ENCODE measurements at places on chromosomes 1 and 21.

DNA sequence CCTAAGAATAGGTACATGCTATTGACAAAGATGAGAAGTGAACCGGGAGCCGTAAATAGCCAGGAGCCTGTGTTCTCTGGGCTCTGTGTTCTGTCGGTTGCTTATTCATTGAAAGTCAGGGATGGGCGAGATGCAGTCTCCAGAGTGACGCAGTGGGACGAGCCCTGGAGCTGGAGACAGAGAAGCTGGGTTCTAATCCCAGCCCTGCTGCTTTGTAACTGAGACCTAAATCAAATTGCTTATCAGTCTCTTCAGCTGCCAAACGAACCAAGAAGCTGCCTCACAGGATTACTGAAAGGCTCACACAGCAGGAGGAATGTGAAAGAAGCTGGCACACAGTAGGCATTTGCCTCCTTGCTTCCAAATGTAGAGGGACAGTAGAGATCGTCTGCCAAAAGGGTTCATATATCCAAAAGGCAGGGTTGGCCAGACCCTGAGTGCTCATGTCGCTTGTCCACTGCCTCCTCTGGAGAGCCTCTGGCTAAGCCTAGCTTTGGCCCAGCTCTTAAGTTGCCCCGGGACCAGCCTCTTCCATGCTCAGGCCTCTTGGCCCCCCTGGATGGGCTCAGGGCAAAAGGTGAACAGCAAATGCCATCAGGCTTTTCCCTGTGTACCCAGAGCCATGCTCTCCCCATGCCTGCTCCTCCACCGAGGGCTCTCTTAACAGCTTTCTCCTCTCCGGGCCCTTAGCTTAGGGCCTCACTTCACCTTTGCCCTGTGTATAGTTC lies 134.2 kb upstream of the IPO9 start:
- DNase-seq, result no peak

GRCh38 chr1:31064111-31064717 lies 1.3 kb downstream of the PUM1 start:
- DNase-seq, result no peak

DNA sequence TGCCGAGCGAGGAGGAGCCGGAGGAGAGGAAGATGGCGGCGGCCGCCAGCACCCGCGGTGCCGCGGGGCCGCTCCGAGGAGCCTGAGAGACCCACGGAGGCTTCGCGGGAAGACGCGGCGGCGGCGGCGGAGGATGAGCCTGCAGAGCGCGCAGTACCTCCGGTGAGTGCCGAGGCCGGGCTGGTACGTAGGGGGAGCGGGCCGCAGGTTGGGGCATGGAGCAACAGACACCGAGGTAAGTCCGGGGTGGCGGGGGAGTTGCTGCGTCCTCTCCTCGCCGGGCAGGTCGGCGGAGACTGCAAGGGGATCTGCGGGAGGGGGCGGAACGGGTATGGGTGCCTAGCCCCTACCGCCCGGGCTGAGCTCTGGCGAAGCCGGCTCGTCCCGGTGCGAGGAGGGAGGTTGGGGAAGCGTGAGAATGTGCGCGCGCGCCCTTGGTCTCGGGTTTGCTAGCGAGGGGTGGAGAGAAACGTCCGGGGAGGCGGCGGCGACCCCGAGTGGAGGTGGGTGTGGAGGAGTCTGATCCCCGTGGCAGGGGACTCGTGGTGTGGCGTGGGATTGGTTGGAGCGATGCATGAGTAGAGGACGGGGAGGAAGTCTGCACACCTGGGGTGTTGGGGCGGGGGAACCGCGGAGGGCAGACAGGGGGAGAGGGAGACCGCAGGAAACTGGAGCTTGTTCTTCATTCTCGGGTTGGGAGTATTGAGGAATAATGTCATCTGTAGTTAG lies at the start of gene SMG7:
SMG7 (plus strand) TSS at position 12 of the 729 bp plus-strand sequence; CDS start at position 134, 122 bp downstream.
- DNase-seq, result no peak

DNA sequence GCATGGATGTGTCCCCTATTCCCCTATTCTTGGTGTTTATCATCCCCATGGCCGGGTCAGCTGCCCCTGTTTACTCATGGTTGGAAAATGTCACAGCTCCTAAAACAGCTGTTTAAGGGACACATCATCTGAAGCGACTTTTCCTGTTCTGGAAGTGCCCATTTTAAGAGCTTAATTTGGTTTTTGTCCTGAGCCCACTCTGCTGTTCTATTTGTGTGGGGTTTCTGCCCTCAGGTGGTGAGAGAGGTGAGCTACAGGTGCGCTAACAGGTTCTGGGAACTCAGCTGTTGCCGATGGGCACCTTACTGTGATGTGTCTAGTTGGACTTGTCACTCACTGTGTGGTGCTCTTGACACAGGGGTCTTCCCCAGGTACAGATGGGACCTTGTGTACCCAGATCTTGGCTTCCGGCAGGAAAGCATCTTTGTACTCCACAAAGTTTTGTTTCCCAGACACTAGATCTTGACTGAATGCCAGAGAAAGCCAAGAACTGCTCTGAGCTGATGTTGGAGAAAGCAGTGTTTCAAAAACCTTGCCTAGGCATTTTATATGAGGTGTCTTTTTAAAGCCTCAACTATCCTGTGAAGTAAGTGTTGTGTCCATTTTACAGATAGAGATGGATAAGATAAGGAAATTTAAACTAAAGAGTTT lies 59.0 kb upstream of the CD1D start:
- DNase-seq, result no peak

GRCh38 chr1:84582802-84583587 lies 8.8 kb upstream of the CTBS start:
- DNase-seq, result no peak

- DNase-seq, result no peak
Observed at GRCh38 chr1:52632732-52633290, at the start of gene SHISAL2A. TSS of gene SHISAL2A (plus strand) at chr1:52633168. CDS start at chr1:52633494, 326 bp downstream.

- no peak for DNase-seq
Observed at GRCh38 chr21:20108016-20108415, 890.2 kb upstream of the NCAM2 start.

GRCh38 chr21:35749904-35750303 lies 310.4 kb downstream of the SETD4 start:
- DNase-seq, result no peak

DNA sequence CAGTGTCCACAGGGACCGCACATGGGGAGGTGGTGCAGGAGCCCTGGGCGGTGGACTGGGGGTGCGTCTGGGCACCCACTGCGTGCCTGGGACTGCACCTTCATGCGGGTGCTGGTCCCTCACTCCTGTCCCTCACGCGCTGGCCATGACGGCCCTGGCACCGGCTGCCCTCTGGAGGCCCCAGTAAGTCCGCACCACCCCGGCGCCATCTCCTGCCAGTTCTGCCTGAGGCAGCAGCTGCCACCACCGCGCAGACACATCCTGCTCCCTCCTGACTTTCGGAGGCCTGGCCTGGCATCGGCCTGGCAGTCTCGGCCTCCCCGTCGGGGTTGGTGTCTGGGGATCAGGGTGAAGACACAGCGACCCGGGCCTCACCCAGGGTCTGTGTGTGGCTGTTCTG lies 64.8 kb downstream of the MORN1 start:
- no peak for DNase-seq

- no peak for DNase-seq
Observed at GRCh38 chr1:154609398-154610380, 1.7 kb upstream of the ADAR start.

DNA sequence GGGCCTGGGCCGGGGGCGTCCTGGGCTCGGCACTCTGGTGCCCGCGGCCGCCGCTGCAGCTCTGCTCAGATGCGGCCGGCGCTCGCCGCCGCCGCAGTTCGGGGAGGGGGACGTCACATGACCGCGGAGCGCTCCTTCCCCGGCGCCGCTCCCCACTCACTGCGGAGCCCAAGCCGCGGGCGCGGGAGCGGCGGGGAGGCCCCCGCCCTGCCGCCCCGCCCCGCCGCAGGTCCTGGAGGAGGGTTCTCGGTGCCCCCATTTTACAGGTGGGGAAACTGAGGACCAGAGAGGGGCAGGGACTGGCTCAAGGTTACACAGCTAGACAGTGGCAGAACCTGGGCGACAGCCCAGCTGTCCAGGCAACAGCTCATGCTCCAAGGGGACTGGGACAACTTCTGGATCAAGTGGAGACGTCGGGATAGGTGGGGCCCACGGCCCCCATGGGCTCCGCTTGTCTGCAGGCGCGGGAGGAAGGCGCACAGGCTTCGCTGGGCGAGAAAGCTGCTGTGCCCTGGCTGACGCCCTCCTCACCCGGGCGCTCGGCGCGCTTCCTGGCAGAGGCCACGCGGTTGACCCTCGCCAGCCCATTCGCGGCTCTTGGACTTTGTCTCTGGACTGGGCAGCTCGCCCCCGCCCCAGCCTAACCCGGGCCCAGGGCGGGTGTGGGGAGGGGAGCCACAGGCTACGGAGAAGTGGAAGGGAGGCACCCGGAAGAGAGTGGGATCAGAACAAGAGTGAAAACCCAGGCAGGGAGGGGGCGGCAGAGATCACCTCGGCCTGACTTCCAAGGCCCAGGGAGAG lies at the start of gene RAP1GAP:
RAP1GAP (minus strand) TSS at position 100 of the 801 bp plus-strand sequence. CDS start 49,325 bp downstream, outside the sequence.
- DNase-seq, result no peak

- no peak for DNase-seq
Observed at GRCh38 chr1:25031966-25032667, 102.0 kb upstream of the RUNX3 start.

GRCh38 chr1:63651161-63651701 lies 58.0 kb downstream of the PGM1 start:
- no peak for DNase-seq

Data from SIG-M5 (cell line).